ENCODE measurements at places on chromosomes 5 and 9.

DNA sequence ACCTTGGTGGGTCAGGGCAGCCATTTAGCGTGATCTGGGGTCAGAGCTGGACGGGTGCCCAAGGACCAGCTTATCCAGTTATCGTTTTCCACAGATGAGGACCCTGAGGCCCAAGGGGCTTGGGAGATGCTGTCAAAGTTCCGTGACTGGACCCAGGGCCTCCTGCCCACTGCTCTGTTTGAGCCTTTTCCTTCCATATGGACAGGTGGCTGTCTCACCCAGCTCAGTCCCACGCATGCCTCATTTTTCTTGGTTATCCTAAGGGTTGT, 56.5 kb downstream of the TRIP13 start:
- no peak for DNase-seq

DNA sequence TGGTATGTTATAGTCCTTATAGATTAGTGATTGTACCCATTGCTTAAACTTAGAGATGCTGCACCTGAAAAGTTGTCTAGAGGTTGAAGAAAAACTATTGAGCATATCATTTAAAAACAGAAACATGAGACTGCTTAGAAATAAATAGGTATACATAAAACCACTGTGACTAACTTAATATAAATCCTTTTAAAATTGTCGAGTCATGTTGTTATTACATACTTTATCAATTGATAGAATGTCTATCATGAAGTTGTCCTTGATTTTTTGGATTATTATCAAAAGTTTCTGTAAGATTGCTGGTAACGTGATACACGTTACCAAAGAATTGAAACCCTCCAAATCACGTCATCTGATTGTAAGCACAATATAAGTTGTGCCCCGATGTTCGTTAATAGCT, 35.3 kb upstream of the VCAN start:
- DNase-seq: no peak

- no peak for DNase-seq
Observed at GRCh38 chr5:96506376-96506775, 73.3 kb upstream of the PCSK1 start.

DNA sequence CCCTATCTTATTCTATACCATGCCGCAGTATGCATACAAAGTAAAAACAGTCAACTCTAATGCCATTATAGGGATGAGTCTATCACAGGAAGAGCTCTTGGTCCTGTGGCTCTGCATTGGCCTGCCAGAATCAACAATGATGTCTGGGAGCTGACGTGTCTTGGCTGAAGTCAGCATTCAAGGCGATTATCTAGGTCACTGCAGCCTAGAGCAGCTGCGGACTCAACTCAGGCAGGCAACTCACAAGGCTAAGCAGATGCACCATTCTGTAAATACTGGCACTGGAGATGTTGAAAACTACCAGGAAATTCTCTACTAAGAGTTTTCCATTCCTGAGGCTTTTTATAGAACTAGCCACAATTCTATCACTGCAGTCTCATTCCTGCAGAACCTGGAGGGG, 13.3 kb downstream of the SPATA9 start:
- peak; percentile 13 for DNase-seq

- peak; percentile 99 for DNase-seq
Observed at GRCh38 chr9:92669890-92670708, at the start of gene IPPK. IPPK (minus strand) TSS chr9:92670131; CDS start chr9:92669988, 143 bp downstream.

DNA sequence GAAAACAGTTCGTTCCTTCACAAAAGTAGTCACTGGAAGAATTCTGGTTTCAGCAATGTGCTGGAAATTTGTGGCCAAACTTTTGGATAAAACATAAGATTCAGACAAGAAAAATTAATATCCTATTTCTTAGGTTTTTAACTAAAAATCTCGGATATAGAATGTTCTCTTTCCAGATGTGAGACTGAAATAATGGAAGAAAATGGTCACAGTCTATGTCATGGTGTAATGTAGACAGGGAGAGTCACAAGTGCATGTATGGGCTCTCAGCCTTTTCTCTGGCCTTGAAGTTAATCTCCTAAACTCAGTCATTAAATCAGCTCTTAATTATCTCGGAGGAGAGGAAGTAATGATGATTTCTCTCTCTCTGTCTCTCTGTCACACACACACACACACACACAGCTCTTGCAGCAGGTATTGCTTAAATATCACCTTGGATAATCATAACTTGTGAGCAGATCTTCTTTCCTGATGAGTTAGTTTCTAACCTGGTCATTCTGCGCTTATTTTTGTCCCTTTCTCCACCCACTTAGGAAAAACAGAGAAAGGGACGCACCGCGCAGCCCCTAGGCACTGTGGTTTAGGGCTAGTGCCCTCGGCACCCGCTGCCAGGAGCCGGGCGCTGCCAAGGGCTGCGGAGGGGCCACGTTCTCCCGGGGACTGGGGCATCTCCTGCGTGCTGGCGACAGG, 672 bp upstream of the ITGA2 start:
- peak; percentile 50 for DNase-seq

GRCh38 chr9:133976887-133977286, 15.2 kb downstream of the VAV2 start:
- DNase-seq: no peak
